Vagina (tissue), 2 donors: ENCODE measurements at places on chromosomes 7 and 10.

DNA sequence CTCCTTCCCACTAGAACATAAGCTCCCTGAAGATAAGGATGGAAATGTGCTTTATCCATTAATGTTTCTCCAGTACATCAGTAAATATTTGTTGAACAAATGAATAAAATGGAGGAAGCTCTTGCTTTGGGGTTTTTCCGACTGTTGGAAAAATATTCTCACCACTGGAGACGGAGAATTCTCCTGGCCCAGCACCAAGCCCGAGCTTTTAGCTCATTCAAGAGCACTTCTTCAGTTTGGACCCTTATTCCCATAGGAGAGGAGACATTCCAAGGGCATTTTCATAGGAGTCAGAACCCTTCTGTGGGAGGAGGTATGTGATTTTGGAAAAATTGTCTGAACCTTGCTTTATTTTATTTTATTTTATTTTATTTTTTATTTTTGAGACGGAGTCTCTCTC, 21.0 kb downstream of the SUFU start:
- H3K27ac ChIP-seq = no peak overlapping the region
- DNase-seq = no peak
- H3K4me1 ChIP-seq = peaks cover 6% of the 10 kb centered on the region
- no peak overlapping the region for H3K4me3 ChIP-seq
- no peaks in the 10 kb centered on the region for H3K27me3 ChIP-seq

DNA sequence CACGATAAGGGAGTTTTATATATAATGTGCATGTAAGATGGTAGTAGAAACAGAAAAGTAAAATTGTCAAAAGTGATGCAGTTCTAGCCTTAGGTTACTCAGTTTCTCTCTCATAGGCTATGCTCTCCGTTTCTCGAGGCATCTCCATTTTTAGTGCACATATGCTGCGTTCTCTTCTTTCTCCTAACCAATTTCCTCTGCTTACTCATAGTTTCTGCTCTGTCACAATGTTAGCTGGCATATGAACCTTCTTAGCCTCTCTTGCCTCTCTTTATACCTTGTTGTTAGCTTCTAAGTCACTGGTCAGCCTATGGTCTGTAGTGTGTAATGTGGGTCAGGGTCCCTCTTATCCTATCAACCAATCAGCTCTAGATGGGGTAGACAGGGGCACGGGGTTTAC, 280.6 kb upstream of the ETV1 start:
- H3K27ac ChIP-seq = no peak overlapping the region
- H3K36me3 ChIP-seq = no peaks in the 10 kb centered on the region
- H3K4me1 ChIP-seq = no peaks in the 10 kb centered on the region
- no peak overlapping the region for H3K4me3 ChIP-seq
- DNase-seq = no peak

- DNase-seq = no peak
- no peaks in the 10 kb centered on the region for H3K4me1 ChIP-seq
Observed at GRCh38 chr7:112405286-112405685, 45.0 kb upstream of the IFRD1 start.

DNA sequence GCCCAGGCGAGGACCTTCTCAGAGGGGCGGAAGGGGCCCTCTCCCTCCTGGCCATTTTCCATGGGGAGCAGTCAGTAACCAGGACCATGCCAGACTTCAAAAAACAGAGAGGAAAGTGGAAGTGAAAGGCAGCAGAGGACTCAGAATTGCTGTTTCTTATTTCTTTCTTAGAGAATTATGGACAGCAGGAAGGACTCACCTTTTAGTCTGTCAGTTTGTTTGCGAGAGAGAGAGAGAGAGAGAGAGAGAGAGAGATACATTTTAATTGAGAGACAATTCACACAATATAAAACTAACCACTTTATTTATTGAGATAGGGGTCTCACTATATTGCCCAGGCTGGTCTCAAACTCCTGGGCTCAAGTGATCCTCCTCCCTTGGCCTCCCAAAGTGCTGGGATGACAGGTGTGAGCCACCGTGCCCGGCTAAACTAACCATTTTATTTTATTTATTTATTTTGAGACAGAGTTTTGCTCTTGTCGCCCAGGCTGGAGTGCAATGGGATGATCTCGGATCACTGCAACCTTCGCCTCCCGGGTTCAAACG, 24.5 kb downstream of the SCD start:
- H3K36me3 ChIP-seq = no peaks in the 10 kb centered on the region
- no peak overlapping the region for H3K4me3 ChIP-seq
- H3K27me3 ChIP-seq = no peaks in the 10 kb centered on the region

DNA sequence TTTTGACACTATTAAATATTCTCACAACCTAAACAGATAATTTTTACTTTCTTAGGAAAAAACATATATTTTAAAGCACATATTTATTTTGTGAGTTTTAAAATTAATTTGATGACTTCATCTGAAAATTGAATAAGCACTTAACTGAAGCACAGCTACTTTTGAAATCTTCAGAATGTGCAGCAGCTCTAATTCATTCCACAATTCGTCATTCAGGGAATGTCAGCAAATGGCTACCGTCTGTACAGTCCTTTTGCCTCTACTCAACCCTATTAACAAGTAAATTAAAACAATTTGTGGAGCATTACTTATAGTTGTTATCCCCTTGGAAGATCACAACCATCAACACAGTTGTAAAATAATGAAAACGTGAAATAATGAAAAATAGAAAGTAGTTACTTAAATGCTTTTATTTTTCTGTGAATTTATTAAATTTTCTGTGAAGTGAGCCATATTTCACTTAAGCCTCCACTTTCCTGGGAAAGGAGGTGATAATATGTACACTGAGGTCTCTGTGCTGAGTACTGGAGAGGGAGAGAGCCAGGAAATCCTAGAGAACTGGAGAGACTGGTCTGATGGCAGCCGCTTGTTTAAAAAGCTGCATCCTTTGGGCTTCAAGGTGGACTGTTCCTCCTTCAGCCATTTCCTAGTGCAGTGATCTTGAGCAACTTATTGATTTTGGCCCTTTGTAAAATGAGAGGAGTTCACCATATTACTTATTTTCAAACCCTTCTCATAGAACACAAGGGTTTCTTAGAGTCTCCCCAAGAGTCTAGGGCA, 70.6 kb downstream of the REEP3 start:
- no peak overlapping the region for H3K4me3 ChIP-seq
- H3K4me1 ChIP-seq = peaks cover 28% of the 10 kb centered on the region
- no peak overlapping the region for H3K27ac ChIP-seq
- no peaks in the 10 kb centered on the region for H3K27me3 ChIP-seq
- H3K36me3 ChIP-seq = no peaks in the 10 kb centered on the region

DNA sequence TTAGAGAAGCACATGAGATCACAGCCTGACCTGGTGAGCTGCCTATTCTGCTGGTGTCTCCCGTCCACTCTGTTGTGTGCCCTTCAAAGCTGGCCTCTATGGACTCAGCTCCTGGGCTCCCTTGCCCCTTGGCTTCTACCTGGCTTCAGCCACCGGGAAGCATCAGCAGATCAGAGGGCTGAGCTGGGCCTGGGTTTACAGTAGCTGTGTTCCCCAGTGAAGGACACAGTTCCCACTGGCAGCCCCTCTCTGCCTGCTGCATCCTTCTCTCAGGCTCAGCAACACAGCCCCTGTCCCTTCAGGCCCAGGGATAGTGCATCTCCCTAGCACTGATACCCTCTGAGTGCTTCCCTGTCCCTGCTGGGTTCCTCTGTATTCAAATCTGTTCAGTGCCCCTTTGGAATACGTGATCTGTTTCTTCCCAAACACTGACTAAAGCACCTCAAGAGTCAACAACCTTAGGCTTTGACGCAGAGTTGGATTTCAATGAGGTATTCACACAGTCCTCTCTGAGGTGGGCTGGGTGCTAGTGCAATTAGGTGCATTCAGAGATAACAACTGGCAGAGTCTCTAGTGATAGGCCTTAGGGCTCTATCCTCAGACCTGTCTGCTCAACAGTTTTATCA, 109.8 kb downstream of the GRID1 start:
- H3K4me1 ChIP-seq = no peaks in the 10 kb centered on the region
- DNase-seq = peak; percentile 56

DNA sequence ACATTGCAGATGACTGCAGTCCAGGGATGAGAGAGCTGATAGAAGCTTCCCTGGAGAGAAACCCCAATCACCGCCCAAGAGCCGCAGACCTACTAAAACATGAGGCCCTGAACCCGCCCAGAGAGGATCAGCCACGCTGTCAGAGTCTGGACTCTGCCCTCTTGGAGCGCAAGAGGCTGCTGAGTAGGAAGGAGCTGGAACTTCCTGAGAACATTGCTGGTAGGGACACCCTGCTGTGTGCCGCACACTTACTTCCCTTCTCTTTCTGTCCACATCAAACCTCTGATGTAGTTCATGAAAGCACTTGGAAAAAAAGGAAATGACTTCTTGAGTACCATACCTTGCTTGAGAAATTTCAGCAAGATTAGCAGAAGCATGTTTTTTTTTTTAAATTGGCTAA, 25.3 kb downstream of the MAP3K8 start:
- DNase-seq = no peak
- peaks cover 25% of the 10 kb centered on the region for H3K4me1 ChIP-seq
- H3K36me3 ChIP-seq = peaks cover 53% of the 10 kb centered on the region
- H3K27ac ChIP-seq = no peak overlapping the region
- H3K27me3 ChIP-seq = no peaks in the 10 kb centered on the region

GRCh38 chr10:14325325-14325955, 5.3 kb downstream of the FRMD4A start:
- no peak for DNase-seq
- H3K4me1 ChIP-seq = no peaks in the 10 kb centered on the region
- no peak overlapping the region for H3K4me3 ChIP-seq

DNA sequence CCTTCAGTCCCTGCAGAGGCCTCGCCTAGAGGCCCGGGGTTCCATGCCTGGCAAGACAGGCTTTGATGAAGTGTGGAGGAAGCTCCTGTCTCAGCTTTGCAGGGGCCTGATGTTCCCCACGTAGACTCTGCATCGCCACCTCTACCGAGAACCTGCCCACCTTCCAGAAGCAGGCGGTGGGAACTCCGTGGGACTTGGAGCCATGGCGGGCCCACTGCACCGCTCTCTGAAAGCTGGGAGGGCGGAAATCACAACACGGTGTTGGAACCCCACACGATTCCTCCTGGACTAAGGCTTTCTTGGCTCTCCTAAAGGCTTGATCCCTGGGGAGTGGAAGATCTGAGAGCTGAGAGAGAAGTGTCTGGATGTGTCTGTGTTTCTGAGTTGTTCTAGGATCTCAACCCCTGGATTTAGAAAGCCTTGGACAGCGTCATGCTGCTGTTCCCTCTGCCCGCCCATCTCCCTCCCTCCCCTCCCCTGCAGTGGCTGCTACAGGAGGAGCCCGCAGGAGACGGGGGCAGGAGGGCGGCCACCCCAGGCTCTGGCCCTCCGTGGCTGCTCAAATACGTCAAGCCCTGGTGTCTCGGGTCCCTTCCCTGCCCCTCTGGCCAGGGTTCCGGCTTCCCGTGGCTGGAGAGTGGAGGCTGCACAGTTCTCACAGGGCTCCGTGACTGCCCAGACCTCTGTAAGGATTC, 79.7 kb downstream of the VIPR2 start:
- H3K36me3 ChIP-seq = no peaks in the 10 kb centered on the region
- H3K27me3 ChIP-seq = no peaks in the 10 kb centered on the region

GRCh38 chr7:99420986-99421385, 12.2 kb downstream of the BUD31 start:
- H3K4me1 ChIP-seq = no peaks in the 10 kb centered on the region
- H3K4me3 ChIP-seq = no peak overlapping the region
- H3K27me3 ChIP-seq = no peaks in the 10 kb centered on the region
- no peaks in the 10 kb centered on the region for H3K36me3 ChIP-seq

- H3K36me3 ChIP-seq = no peaks in the 10 kb centered on the region
- no peak overlapping the region for H3K4me3 ChIP-seq
- H3K4me1 ChIP-seq = no peaks in the 10 kb centered on the region
Observed at GRCh38 chr10:75880031-75880775, 448.8 kb downstream of the LRMDA start.

- no peak overlapping the region for H3K27ac ChIP-seq
- H3K36me3 ChIP-seq = no peaks in the 10 kb centered on the region
- H3K27me3 ChIP-seq = no peaks in the 10 kb centered on the region
- H3K4me1 ChIP-seq = no peaks in the 10 kb centered on the region
Observed at GRCh38 chr10:94496010-94496409, 49.6 kb upstream of the HELLS start.

DNA sequence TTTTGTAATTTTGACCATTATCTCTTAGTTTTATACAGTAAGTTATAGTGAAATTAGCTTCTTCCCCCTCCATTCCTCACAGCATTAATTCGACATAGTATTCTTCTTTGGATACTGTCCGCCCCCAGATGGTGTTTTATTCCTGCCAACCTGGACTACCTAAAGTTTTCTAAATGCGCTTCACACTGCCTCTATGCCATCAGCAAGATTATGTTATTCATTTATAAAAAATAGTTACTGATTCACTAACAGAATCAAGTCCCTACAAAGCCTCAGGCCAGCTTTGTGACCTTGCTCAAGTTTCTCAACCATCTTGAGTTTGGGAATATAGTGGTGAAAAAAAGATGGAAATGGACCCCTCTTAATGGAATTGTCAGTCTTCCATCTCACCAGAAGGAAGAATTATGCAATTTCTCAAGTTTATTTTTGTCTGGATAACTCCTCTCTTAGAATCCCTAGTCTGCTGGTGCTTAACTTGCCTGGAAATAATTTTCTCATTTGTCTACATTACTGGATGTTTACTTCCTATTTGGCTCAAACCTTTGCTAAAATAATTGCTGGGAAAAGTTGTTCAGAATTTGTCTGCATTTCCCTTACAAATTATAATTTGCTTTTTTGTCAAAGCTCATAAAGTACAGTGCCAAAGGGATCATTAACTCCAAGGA, 16.7 kb upstream of the FGL2 start:
- no peak overlapping the region for H3K4me3 ChIP-seq
- H3K27me3 ChIP-seq = no peaks in the 10 kb centered on the region
- H3K36me3 ChIP-seq = no peaks in the 10 kb centered on the region
- H3K4me1 ChIP-seq = no peaks in the 10 kb centered on the region
- no peak for DNase-seq

DNA sequence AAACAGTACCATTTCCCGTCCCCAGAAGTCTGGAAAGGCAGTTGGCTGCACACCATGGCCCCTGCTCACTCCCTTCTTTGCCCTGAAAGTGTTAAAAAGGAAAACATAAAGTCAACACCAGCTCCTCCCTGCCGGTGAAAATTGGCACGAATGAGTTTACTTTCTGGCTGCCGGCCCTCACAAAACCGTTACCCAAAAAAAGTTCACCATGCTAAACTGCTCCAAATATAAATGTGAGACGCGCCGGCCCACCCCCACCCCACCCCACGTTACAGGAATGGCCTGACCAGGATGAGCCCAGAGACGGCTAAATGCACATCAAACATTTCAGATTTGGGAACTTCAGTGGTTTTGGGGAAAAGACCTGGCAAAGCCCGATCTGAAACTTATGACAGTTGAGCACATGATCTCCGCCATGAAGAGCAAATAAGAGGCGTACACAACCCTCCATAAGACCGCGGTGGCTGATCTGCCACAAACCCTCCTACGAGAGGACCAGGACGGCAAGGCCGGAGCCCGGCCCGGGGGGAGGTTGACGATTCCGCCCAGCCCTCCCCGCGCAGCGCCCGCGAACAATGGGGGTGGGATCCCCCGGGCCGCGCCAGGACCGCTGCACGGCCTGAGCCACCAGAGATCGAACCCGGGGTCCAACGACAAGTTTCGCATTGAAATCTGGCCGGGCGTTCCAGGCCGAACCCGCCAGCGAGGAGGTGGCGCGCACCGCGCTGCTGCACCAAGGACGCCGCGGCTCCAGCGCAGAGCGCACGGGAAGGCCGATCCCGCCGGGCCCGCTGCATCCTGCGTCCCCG, 952 bp downstream of the DIP2C start:
- peak overlapping the region; percentile 93 for H3K27ac ChIP-seq
- H3K27me3 ChIP-seq = no peaks in the 10 kb centered on the region
- no peak for DNase-seq
- H3K36me3 ChIP-seq = no peaks in the 10 kb centered on the region
